Effector CD4-positive, alpha-beta T cell (primary cell): ENCODE measurements at places on chromosomes 2 and 18.

DNA sequence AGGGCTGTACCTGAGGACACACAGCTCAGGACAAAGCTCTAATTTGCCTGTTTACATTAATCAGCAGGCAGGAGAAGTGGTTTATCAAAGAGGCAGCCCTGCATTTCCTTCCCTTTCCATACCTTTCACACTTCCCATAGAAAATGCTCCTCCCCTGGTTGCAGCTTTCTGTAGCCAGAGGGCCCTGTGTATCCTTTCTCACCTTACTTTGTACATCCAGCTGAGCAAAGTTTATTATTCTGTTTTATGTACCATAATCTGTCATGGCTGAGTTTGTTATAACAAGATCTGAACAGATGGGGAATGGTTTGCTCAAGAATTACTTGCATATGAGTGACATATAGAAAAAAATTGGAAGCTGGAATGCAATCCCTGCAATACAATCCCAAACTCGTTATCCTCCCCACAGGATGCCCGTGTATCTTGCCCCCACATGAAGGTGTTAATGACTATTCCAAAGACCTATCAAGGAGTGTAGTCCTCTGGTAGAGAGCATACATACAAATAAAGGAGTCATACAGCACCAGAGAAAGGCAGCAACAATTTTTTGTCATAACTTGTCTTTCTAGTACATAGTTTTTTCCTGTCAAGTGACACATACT is 1025.8 kb upstream of the KLHL29 start:
- no peak for DNase-seq

- DNase-seq: no peak
Measured at GRCh38 chr2:102051692-102052277, 60.0 kb downstream of the IL1R2 start.

DNA sequence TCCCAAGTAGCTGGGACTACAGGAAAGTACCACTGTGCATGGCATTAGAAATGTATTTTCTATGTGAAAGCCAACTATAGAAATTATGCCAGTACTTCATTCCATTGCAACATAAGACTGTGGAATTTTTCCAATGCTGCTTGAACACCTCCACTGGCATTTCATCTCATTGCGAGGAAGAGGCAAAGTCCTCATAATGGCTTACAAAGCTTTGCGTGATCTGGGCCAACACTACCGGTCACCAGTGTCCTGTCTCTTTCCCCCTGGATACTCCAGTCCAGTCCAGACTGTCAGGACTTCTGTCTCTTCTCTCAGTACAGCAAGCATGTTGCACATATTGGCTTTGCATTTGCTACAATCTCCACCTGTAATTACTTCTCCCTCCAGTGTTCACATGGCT is 223.5 kb downstream of the GPD2 start:
- DNase-seq: no peak

- DNase-seq: no peak
Measured at GRCh38 chr2:226362980-226363379, 436.6 kb downstream of the IRS1 start.

GRCh38 chr18:46302528-46303485 is 198.6 kb downstream of the HAUS1 start:
- no peak for DNase-seq

- no peak for DNase-seq
Measured at GRCh38 chr18:58532298-58532697, 96.6 kb downstream of the ALPK2 start.

GRCh38 chr2:149226790-149227189 is 103.6 kb upstream of the LYPD6 start:
- DNase-seq: no peak

GRCh38 chr2:20762945-20763683 is 59.8 kb downstream of the LDAH start:
- no peak for DNase-seq

DNA sequence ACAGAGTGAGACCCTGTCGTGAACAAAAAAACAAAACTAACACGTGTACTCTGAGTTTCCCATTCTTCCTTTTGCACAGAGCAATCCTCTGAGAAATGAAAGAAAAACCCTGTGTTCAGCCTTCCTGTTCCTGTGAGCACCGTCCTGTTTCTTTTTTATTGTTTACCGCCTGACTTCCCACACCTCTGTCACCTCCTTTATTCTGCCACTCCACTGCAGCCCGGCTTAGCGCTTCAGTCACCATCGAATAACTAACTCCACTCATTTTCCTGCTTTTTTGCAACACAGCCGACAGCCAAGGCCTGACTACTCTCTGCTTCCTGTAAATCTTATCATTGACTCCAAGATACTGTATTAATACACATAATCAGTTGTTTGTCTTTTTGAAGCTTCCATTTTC is 40.9 kb downstream of the TGOLN2 start:
- no peak for DNase-seq

DNA sequence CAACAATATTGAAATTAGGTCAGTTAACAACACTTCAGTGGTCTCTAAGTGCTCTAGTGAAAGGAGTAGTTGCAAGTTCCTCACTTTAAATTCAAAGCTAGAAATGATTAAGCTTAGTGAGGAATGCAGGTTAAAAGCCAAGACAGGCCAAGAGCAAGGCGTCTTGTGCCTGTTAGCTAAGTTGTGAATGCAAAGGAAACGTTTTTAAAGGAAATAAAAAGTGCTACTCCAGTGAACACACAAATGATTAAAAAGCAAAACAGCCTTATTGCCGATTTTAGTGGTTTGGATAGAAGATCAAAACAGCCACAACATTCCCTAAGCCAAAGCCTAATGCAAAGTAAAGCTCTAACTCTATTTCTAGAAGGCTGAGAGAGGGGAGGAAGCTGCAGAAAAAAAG is 44.7 kb downstream of the ANTXR1 start:
- no peak for DNase-seq

- no peak for DNase-seq
Measured at GRCh38 chr18:38923540-38923939, 1357.9 kb upstream of the CELF4 start.

GRCh38 chr2:95029898-95030341 is 4.4 kb downstream of the MAL start:
- no peak for DNase-seq

DNA sequence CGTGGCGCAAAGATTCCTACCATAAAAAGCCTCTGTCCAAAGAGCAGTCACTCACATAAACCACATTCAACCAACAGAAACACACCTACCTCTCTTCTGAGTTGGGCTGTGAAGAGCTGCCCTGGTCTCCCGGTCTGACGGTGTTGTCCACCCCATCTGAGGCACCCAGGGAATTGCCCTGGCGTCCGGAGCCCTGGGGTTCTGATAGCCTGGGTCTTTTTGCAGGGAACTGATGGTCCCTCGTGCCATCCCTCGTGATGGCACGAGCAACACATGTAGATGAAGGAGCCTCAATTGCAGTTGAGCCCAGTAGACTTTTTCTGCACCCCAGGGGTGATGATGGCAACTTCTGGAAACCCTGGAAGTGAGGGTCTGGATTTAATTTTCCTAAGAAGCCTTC is 13.8 kb downstream of the HJURP start:
- DNase-seq: no peak

DNA sequence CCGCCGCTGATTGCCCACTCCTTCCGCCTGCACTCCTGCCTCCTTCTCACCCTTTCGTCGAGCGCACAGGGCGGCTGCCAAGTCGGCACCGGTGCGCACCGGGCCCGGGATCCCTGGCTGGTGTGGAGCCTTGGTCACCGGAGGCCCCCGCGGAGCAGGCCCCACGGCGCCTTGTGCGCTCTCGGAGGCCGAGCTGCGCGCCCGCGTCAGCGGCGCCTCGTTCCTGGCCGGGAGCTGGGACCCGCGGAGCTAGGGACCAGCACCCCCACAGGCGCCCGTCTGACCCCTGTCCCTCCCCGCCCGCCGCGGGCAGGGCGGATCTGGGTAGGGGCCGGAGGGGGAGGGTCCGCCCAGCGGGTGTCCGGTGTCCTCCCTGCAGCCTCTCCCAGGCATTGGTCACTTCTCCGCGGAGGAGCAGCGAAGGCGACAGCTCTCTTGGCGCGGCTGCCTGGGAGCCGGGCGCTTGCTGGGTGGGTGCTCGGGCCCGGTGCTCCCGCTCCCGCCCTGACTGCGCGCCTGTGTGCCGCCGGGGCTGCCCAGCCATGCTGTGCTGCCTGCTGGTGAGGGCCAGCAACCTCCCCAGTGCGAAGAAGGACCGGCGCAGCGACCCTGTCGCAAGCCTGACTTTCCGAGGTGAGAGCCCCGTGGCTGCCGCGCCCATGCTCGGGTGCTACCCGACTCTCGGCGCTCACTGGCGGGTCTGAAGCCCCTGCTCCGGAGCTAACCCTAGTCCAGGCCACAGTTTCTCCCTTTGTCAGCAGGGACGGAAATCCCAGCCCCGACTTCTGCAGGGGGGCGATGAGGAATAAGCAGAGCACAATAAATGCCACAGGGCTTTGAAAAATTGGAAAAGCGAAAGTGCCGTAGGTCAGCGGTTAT is 13.2 kb downstream of the DYSF start:
- no peak for DNase-seq

- DNase-seq: no peak
Measured at GRCh38 chr2:38690499-38691420, 24.8 kb downstream of the GALM start.

DNA sequence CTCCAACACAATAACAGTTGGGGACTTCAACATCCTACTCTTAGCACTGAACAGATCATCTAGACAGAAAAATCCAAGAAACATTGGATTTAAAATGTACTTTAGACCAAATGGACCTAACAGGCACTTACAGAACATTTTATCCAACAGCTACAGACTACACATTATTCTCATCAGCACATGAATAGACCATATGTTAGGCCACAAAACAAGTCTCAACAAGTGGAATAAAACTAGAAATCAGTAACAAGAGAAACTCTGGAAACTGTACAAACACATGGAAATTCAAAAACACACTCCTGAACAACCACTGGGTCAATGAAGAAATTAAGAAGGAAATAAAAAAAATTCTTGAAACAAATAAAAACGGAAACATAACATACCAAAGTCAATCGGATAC is 117.5 kb downstream of the ACVR1 start:
- DNase-seq: no peak
